ENCODE measurements at places on chromosomes 13 and 19. TPM values are rescaled to one million over a fixed set of nuclear protein-coding genes. Genes with fewer than 3 reads are reported as not detected.

ZNF221 gene
- total RNA-seq, result 1.0 TPM

SLAIN1 gene
- total RNA-seq, result 0.24 TPM

FAM216B gene
- total RNA-seq, result not detected

NAPSA gene
- total RNA-seq, result 0.24 TPM

CEACAM4 gene
- total RNA-seq, result not detected

ZNF665 gene
- total RNA-seq, result not detected

SHC2 gene
- 14.3 TPM for total RNA-seq

APOC4 gene
- total RNA-seq, result not detected

Measured in G401 (cell line).